ENCODE measurements at places on chromosomes 3 and 15. TPM values are rescaled to one million over a fixed set of nuclear protein-coding genes. Genes with fewer than 3 reads are reported as not detected.
A peak's percentile ranks its signal among the peaks of the same experiment; 100 is the strongest.

- peak; percentile 36 for DNase-seq
Observed at GRCh38 chr3:57556459-57557084, 498 bp downstream of the PDE12 start.

DNA sequence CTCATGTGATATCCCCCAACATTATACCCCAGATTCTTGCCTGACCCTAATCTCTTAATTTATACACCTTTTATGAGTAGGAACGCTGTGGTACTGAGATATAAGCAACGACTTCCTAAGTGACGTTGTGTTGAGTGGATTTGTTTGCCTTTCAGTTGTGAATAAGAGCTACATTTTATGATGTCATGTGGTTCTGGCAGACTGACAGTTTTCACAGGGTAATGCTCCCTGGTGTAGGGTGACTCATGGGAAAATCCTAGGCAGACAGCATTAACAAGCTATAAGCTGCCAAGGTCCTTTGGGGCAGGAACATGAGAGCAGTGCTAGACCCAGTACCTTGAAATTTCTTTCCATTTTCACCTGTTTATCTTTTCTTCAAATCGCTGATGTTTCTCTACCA lies 11.2 kb downstream of the C3orf52 start:
- peak; percentile 100 for DNase-seq

DNA sequence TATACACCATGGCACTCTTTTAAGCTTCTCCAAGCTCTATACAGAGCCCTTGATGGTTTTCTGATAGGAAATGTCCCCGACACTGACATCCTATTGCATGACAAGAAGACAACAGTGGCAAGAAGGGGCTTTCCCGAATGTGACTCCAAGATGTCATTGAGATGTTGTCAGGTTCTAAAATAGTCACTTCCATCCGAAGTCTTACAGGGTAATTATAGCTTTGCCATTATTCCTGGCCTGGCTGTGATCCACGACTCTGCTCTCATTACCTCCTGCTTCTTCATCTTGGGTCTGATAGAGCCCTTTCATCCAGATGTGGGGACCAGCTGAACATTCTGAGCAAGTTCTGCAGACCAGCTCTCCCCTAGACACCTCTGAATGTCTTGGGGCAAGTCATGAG lies 40.6 kb upstream of the ADAMTS9 start:
- DNase-seq, result no peak

ZBTB38 gene
- 92.8 TPM for total RNA-seq

RAD51 gene
- 10.5 TPM for total RNA-seq

AMOTL2 gene
- total RNA-seq, result 71.9 TPM

DNA sequence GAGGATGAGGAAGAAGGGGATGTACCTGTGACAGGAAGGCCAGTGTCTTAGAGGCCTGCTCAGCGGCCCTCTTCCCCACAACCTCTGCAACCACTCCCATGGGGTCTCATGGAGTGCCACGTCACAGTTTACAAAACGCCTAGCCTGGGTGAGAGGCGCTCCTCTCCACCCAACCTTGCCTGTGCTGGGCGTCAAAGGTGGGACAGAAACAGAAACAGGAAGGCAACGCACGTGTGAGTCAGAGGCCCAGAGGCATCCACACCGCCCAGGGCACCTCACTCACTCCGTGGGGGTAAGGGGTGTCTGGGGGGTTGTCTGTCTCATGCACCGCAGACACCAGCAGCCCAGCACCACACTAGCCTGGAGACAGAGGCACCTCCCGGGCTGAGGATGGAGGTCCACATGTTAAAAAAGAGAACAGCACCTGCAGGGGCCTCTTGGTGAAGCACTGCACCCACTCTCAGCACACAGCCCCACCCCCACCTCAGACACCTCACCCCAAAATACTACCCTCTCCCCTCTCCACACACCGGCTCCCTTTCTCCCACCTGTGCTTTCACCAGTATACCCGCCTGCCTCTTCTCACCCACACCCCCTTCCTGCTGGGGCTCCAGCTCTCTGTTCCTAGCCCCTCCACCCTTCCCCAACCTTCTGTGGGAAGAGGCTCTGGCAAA lies 4.7 kb upstream of the CALML4 start:
- peak; percentile 51 for DNase-seq

SPTSSB gene
- total RNA-seq, result not detected

FRG2C gene
- not detected for total RNA-seq

DNA sequence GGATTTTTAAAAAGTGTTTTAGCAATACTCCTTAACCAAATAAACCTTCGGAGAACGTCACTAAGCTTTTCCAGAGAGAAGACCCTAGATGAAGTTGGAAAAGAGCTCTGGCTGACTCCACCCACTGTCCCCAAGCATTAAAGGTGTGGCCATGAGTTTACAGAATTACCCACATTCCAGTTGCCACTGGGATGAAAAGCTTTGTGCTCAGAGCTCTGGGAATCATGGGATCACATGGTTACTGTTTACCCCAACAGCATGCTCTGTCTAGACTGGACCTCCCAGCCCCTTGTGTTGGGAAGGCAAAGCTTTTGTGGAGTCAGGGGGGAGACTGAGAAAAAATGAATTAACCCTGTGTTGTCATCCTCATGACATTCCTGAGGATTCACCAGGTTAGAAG lies 55.3 kb downstream of the CCK start:
- DNase-seq, result no peak

DNA sequence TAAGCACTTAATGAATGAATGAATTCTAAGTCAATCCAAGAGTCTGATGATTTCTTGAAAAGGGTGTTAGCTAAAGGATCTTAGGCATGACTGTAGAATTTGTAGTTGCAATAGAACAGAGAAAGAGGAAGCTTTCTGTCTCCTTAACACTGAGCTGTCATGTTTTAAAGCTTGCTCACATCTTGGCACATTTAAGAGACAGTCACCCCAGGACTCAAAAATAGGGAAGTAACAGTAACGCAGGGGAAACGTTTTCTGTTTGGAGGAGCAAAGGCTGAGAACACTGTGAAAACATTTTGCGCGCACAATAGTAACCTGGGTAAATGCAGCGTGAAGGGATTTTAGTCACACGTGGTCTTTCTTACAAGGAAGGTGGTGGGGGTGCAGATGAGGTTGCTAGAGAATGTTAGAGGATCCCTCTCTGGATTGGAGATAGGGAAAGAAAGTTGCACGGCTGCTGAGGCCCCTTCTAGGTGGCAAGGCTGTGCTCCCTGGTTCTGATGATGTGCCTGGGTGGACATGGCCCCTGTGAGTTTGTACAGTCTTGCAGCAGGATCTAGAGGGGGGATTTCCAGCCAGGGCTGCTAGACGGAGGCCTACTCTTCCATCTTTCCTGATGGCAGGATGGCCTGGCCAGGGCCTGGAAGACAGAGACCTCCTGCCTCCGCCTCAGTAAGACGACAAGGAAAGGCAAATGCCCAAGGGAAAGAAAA lies 12.0 kb downstream of the STARD5 start:
- no peak for DNase-seq

DNA sequence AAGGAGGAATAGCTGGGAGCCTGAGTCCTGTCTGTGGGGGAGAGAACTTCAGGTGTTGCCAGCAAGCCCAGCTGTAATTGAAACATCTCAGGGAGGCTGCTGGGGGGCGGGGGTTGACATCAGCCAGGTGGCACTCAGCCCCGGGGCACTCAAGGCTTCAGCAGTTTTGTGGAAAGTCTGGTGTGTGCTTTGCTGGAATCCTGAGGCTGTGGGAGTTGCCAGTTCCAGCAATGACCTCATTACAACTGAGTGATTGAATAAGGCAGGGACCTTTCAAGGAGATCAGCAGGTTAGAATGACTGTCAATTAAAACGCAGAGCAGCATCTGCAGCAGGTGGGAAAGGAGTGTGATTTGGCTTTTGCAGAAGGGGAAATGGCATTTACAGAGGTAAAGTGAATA lies 75.7 kb downstream of the FAM43A start:
- DNase-seq, result peak; percentile 55

DNA sequence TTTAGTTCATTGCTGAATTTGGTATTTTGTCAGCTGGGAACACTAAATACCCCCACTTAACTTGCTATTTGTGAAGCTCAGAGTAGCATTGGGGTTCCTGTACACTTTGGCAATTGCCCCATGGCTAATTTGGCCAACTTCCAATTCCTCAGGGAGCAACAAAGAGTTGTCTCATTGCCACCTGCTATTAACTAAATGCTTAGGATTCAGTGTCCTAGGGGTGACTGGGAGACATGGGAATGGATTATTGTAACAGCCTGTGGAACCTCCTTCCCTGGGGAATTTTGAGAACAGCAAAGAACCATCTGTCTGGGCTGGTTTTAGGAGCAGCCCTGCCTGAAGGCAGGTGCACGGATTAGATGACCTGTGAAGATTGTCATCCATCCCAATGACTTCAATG lies 437.4 kb upstream of the TPRG1 start:
- peak; percentile 40 for DNase-seq

CRYGS gene
- 0.47 TPM for total RNA-seq

DNA sequence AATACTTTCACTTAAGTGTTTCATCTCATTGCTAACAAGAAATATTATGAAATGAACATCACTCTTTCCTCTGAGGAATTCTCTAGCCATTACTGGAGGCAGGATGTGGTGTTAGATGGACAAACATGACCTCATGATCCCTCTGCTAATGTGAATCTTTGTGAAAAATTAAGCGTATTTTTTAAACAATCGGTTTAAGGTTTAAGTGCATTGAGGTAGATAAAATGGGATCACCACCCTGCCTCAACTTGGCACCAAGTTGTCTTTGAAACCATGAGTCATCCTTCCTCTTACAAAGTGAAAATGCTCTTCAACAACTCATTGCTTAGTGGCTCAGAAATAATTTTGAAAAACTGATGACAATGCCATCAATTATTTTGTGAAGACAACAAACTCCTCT lies 76.0 kb upstream of the DCBLD2 start:
- peak; percentile 99 for DNase-seq

- DNase-seq, result no peak
Observed at GRCh38 chr15:85688711-85689110, 106.0 kb downstream of the KLHL25 start.

DNA sequence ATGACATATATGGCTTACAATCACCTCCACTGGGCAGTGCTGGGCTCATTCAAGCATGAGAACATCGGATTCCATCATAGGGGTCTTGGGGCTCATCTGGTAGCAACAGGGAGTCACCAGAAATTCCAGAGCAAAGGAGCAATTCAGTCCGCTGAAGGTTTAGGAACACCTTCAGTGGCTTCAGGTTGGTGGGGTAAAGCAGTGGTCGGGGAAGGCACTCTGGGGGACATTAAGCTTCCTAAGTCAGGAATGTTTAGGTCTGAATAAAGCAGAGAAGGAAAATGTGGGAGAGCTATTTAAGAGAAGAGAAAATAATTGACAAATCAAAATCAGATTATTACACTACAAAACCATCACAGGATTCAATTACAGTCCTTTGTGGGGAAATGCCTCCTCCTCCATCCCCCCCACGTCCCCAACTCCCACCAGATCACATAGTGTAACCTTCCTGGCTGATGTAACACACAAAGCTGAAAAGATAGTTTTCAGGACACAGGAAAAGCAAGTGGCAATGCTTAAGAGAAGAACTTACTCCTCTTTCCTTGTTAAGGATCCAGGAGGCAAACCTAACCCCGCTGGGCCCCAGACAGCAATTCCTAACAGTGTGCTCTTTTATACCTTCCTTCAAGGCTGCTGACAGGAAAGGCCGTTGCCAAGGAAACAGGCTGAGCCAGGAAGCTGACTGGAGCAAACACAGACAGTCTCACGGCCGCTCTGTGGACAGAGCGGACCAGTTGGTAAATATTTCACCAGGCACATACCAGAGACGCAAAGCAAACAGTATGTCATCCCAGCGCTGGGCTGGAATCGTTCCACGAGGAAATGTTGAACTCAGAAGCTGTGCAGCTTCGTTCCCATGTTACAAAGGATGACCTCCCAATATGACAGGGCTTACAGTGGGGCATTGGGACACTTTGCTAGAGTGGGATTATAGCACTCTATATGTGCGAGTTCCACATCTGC lies 57.5 kb upstream of the LMCD1 start:
- DNase-seq, result peak; percentile 98

GRCh38 chr15:44706401-44706800 lies 4.7 kb downstream of the PATL2 start:
- DNase-seq, result no peak

COLQ gene
- 0.12 TPM for total RNA-seq

TGM4 gene
- not detected for total RNA-seq

DNA sequence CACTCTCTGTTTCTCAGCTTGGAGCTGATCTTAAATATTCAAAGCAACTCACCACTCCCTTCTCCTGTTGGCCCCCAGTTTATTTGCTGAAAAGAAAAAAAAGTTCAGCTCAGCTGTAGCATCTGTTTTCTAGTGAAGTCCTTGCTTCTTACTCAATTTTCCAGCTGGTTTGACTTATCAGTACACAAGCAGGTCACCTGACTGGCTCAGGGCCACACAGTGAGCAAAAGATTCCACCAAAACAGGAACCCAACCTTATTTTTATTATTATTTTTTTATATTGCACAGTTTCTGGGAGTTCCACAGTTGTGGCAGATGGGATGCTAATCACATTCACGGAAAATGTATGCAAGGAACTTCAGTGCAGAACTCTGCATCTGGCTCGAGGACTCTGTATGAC lies 390.7 kb upstream of the RGMA start:
- no peak for DNase-seq

- DNase-seq, result no peak
Observed at GRCh38 chr3:15010664-15011063, 54.5 kb downstream of the MRPS25 start.

TMC3 gene
- not detected for total RNA-seq

DNA sequence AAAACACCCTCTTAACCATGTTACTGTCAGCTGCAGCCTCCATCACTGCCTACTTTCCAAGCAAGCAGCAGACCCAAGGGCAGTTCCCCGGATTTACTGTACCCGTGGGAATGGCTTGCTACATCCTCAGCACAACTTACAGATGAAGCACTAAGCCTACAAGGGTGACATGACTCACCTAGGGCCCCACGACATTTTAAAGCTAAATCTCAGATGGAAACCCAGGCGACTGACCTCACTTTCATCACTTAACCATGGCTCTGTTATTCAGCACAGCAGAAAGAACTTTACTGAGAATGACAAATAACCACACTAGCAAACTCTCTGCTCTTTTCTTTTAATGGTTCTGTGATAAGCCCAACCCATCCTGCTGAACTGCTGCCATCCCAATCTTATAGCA lies 65.6 kb downstream of the SUMF1 start:
- DNase-seq, result no peak

SLC28A1 gene
- total RNA-seq, result not detected

TRIM42 gene
- total RNA-seq, result not detected

- DNase-seq, result no peak
Observed at GRCh38 chr15:60602323-60602722, 123.4 kb upstream of the ICE2 start.

DUOXA1 gene
- not detected for total RNA-seq

GRCh38 chr15:60152386-60152785 lies 148.3 kb downstream of the FOXB1 start:
- DNase-seq, result no peak

GRCh38 chr15:81398910-81399551 lies 25.0 kb upstream of the TMC3 start:
- DNase-seq, result no peak

- DNase-seq, result no peak
Observed at GRCh38 chr3:147574621-147575020, 165.5 kb downstream of the ZIC1 start.

DNA sequence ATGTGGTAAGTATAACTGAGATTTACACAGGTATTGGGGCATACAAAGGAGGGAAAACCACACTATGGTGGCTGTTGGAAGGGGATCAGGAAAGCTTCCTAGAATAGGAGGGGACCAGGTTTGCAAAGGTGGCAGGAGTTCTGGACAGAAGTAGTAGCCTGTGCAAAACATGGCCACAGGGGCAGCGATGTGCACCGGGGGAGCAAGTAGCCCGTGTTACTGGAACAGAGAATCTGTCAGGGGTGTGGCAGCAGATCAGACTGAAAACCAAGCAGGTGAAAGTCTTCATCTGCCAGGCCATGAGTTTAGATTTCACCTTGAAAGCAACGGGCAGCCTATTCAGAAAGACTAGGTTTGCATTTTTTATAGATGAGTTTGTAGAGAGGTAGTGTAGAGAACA lies 182.3 kb upstream of the LPP start:
- no peak for DNase-seq

CD200R1 gene
- not detected for total RNA-seq

Data from M059J (cell line).